ENCODE measurements at places on chromosomes 1 and 21. TPM values are rescaled to one million over a fixed set of nuclear protein-coding genes. Genes with fewer than 3 reads are reported as not detected.

The LRRN2 gene
- total RNA-seq, result not detected

The ARHGEF10L gene
- not detected for total RNA-seq

The SYCP1 gene
- total RNA-seq, result not detected

The RPTN gene
- total RNA-seq, result not detected

The CLDN8 gene
- total RNA-seq, result not detected

The LRRC38 gene
- total RNA-seq, result not detected

The HSPB7 gene
- not detected for total RNA-seq

The CR1L gene
- total RNA-seq, result not detected

The IL12RB2 gene
- 2.2 TPM for total RNA-seq

The RGSL1 gene
- not detected for total RNA-seq

The DDI2 gene
- 37.7 TPM for total RNA-seq

The ARPC5 gene
- 17.1 TPM for total RNA-seq

Data from CD8-positive, alpha-beta T cell (primary cell).